ENCODE measurements at places on chromosomes 13 and 19.

DNA sequence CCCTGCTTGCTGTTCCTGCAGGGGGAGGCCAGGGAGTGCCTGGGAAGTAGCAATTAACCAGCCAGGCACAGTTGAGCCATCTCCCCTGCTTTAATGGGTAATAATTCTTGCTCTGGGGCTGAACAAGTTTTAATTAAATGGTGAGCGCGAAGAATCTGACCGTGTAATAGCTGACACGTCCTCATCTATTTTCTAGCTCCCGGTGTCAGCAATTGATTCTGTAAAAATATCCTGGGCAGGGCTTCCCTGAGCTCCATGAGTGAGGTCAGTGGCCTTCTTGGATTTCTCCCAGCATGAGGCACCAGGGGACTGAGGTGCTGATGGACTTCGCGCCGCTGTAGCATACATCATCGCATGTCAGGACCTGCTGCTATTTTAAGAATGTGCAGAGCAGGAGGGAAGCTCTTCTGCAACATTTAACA, 26.9 kb downstream of the SIPA1L3 start:
- DNase-seq: no peak

DNA sequence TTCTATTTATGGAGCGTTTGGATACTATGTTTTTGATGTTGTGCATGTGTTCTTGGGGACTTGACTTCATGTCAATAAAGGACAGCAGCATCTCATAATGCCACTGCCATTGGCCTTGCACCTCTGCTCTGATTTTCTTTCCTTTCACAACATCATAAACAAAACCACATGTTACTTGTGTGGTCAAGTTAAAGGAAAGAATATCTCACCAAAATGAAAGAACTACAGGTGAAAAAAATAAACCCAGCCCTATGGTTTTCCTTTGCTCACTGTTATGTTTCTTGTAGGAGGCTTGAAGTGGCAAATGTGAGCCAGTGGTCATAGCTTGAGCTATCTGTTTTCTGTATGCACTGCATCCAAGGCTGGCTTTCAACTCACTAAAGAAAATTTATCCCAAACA, 240.4 kb downstream of the KCNRG start:
- DNase-seq: no peak

- DNase-seq: no peak
Observed at GRCh38 chr13:101492251-101492910, 39.9 kb downstream of the ITGBL1 start.

GRCh38 chr13:99392470-99393135, 85.4 kb upstream of the GPR183 start:
- no peak for DNase-seq

- DNase-seq: no peak
Observed at GRCh38 chr19:13505164-13505695, 1.0 kb downstream of the CACNA1A start.

DNA sequence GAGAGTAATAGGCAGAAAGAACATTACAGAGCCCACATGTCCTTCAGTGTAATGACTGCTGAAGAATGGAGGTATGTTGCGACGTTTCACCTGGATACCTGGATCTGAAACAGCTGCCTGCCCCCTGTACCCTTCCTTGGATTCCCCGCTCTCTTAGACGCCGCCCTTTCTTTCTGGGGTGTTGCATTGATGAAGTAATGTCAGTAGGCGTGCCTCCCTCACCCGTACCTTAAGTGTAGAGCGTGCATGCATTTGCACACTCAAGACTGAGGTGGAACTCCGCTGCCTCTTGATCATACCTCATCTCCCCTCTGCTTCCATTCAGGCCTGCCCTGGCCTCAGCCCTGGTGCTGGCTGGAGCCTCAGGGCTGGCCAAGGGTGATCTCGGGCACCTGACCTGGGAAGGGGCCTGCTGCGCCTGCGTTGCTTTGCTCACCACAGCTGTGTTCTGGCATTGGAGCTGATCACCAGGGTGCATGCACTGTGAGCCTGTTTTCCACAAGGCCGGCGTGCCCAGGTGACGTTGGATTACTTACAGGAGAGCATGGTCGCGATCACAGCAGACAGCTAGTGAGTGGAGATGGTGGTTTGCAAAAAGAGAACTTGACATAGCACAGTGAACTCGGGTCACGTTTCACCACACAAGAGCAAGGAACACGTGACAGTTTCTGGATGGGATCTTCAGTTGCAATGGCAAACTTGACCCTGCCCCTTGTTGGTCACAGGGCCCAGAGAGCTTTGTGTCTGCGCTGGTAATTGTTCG, 99.0 kb downstream of the ARHGEF7 start:
- DNase-seq: no peak

GRCh38 chr13:100662468-100663211, 12.0 kb downstream of the TMTC4 start:
- DNase-seq: no peak

DNA sequence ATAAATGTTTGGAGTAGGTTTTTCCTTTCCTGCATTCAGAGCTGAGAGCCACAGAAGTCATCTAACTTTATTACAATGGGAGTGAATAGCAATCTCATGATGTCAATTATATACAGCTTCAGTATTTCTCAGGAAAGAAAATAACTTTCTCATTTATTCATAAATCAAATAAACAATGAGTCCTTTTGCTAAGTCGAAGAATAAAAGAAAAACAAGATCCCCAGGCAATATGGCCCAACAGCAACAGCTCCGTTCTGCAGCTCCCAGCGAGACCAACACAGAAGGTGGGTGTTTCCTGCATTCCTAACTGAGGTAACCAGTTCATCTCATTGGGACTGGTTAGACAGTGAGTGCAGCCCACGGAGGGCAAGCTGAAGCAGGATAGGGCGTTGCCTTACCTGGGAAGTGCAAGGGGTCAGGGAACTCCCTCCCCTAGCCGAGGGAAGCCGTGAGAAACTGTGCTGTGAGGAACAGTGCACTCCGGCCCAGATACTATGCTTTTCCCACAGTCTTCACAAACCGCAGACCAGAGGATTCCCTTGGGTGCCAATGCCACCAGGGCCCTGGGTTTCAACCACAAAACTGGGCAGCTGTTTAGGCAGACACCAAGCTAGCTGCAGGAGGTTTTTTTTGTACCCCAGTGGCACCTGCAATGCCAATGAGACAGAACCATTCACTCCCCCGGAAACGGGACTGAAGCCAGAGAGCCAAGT, 128.2 kb downstream of the SLITRK1 start:
- no peak for DNase-seq

DNA sequence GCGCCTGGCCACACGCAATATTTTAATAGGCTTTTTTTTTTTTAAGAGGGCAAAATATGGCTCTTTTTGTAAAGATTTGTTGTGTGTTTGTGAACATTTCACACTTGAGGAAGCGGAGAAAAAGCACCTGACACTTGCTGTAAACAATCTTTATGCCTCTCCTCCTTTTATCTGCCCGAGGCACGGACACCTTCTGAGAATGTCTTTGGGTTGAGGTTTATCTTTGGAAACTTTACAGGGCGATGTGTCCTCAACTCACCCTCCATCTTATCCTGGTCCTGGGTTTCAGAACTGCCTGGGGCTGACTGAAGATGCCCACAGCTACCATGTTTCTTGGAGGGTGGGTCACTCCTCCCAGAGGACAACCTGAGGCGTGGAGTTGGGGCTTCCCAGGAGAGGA, 44.0 kb downstream of the ZNF627 start:
- DNase-seq: no peak
